ENCODE measurements at places on chromosomes 5 and 9.

DNA sequence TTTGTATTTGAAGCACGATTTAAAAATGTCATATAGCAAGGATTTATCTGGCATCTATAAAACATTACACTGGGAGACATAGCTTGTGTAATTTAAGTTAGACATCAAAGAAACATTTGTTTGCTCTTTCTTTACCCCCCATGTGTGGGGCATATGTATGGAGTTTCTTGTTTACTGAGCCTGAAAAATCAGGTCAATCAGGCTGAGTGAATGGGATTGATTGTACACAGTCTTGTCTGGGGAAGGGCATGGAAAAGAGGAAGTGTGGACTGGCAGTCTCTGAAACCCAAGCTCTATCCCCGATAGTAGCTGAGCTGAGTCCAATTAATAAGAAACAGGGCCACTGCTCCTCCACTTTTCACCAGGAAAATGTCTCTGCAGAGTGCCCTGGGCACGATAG lies 49.4 kb downstream of the SLC46A2 start:
- DNase-seq: no peak

GRCh38 chr5:179310439-179311090 lies 34.7 kb downstream of the ADAMTS2 start:
- no peak for DNase-seq

DNA sequence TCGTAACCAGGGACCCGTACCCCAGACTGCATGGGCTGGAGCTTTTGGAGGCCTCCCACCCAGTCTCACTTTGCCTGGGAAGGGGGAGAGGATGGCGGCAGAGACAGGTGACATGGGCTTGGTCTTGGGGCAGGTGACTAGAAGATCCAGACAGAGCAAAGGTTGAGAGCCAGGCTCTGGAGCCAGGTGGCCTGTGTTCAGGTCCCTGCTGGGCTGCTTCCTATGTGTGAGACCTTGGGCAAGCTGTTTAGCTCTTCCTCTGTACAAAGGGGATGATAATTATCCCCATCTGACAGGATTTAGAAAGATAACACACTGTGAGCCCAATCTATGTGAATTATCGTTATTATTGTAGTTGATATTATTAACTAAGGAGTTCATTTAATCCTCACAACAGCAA lies 16.1 kb upstream of the NDST1 start:
- DNase-seq: no peak

DNA sequence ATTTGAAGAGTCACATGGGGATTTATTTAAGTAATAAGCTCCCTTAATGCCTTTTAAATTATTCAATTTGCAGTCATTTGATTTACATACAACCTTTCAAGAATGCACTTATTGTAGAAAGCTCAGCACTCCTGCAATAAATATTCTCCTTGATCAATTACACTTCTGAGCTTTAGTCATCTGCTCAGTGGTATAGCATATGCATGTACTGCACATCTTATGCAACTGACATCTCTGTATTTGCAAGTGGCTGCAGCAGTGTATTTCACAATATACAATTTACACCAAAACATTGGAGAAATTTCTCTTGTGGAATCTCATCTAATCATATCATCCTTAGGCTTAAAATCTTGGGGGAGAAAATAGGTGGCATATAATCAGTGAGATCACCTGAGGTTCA lies 325.7 kb downstream of the SLF1 start:
- no peak for DNase-seq

DNA sequence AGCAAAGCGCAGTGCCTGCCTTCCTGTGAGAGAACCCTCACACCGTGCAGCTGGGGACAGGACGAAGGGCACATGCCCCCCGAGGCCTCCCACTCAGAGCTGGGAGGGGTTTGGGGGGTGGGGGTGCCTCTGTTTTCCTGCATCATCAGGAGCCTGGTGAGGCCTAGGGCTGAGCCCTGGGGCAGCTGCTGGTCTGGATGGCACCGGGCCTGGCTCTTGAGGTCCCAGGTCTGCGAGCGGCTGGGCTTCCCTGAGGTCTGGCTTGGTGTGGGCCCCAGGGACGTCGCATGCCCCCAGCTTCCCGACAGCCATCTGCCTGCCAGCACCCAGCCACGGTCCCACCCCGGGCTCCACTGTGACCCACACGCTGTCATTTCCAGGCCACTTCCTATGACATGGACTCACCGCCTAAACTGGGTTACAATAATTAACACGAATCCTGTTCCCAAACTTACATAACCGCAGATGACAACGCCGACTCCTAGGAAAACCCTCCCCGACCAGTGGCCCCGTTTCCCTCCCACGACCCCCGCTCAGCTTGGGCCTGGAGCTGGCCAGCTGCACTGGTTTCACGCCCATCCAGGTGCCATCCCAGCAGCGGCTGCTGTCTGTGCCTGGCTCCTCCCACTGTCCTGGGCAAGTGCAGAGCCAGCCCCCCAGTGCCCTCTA lies 8.7 kb downstream of the NACC2 start:
- no peak for DNase-seq

DNA sequence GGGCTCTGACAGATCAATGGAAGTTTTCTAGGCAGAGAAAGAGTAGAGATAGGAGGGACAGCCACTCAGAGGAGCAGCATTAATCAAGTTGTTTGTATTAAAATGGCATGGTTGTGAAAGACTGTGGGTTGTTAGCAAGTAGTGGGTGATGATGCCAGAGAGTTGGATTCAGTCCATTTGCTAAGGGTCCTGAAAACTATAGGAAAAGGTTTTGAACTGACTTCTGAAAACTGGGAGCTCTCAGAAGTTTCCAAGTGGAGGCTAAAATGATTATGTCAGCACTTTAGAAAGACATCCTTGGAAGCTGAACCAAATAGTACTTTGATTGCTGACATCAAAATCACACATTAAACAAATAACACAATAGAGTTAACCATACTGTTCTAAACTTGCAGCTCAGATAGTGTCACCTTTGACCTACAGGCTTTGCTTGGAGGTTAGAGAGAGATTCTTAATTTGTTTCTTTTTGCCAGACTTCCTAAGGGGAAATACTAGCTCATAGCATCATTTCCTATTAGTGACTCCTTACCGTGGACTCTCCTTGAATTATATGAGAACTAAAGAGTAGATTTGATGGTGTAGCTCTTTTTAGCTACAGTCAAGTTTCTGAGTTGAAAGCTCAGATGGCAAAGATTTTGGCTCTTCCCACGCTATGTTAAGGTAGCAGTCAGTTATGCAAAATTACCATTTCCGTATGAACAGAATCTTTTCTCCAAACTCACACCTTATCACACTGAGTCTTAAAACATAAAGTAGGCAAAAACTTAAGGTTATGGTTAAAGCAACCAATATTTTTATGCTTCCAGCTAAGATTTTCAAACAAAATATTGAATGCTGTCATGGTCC lies 277.1 kb downstream of the NR3C1 start:
- no peak for DNase-seq

Measured in RCC 7860 (cell line).